ENCODE measurements at places on chromosomes 5 and 9. TPM values are rescaled to one million over a fixed set of nuclear protein-coding genes. Genes with fewer than 3 reads are reported as not detected.
A peak's percentile ranks its signal among the peaks of the same experiment; 100 is the strongest.

- no peak for DNase-seq
Observed at GRCh38 chr5:83871533-83872395, 151.1 kb upstream of the HAPLN1 start.

GRCh38 chr5:135466178-135467050 is 14.3 kb upstream of the TIFAB start:
- peak; percentile 51 for DNase-seq

DNA sequence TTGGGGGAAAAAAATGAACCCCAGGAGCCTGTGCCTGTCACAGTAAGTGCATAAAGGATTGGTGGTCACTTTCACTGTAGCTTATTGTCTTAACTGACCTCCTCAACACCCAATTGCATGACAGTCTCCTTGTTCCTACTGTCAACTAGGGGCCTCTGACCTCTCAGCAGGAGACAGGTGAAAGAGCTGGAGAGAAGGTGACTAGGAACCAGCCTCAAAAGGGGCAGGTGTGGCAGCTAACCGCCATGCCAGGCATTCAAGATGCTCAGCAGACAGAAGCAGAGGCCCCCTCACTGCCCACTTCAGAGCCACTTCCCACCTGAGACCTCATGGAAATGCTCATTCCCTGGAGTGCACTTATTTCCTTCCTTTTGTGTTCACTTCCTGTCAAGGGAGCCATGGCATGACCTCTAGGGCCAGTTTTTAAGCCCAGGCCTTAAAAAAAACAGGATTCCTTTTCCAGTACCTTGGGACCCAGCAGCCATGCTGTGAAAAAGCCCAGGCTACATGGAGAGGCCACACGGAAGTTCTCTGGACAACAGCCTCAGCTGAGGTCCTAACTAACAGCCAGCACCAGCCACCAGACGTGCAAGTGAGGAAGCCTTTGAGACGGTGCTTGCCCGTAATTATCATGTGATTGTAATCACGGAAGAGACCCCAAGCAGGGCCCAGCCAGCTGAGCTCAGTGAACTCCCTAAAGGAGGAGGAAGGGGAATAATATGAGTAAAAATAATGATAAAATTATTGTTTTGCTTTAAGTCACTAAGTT is 74.9 kb downstream of the NSUN2 start:
- DNase-seq, result no peak

DNA sequence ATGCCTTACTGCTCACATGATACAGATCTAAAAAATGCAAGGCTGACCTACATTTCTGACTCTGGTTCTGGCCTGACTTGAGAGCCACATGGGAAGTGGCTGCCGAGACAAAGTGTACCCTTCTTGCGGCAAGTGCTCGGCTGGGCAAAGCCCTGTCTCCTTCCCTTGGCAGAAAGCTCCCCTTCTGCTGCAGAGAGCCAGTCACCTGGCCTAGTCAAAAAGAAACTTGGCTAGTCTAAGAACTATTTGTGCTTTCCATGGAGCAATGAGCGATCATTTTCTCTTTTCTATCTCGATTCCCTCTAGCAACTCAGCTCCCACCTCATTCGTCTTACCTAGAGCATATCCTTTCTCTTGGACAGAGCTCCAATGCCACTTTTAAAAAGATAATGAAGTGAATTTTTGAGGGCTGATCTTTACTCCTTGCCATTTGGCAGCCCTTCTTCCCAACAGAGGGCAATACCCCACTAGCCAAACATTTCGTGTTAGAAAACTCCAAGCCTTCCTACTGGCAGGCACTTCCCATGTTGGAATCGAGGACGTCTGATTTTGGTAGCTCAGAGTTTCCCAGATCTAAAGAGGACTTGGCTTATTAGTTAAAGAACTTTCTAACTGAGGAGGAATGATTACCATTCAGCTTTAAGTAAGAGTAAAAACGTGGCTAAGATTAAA is 108.1 kb upstream of the PRRC1 start:
- DNase-seq, result no peak

Gene VLDLR
- 6.3 TPM for total RNA-seq

GRCh38 chr5:26148569-26149107 is 889.7 kb downstream of the CDH9 start:
- DNase-seq, result no peak

- peak; percentile 42 for DNase-seq
Observed at GRCh38 chr5:35202319-35203111, 27.8 kb downstream of the PRLR start.

Gene SLC6A19
- not detected for total RNA-seq

- no peak for DNase-seq
Observed at GRCh38 chr9:95605101-95605500, 88.3 kb upstream of the PTCH1 start.

Gene RUSC2
- 17.2 TPM for total RNA-seq

DNA sequence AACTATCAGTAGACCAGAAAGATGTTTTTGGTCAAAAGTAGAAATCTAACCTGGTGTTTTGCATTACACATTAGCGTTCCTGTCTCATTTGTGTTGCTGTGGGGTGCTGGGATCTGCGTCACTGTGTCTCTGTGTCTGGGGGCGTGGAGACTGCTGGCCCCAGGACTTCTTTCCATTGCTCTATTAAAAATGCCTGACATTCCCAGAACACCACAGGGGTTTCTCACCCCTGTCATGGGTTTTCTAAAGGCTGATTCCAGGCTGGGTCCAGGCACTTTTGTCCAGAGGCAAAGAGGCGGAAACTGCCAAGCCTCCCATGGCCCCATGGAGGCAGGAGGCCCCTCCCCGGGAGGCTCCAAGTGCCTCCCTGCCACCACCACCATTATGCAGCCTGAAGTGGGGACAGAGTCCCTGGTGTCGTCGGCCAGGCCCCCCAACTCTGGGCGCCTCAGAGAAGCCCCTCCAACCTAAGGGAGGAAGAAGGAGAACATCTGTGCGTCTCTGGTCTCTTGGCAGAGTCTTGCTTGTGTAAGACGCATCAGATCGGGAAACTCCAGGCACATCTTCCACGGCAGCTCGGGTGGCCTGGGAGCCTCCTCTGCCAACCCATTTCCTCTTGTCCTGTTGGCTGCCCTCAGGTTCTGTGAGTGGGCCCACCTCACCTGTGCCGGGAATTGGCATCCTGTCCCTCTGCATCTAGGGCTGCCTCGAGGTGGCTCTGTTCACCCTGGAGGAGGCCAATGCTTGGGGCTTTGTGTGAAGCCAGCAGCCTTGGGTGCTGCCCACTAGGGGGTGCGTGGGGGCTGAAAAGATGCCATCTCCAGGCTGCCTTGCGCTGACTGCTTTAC is 13.8 kb upstream of the PLEKHG4B start:
- peak; percentile 72 for DNase-seq

- DNase-seq, result no peak
Observed at GRCh38 chr5:109921735-109922380, 232.1 kb downstream of the MAN2A1 start.

- DNase-seq, result peak; percentile 65
Observed at GRCh38 chr9:94175669-94176068, 83.4 kb upstream of the ZNF169 start.

Gene PRR16
- 0.77 TPM for total RNA-seq

Gene LECT2
- total RNA-seq, result not detected

DNA sequence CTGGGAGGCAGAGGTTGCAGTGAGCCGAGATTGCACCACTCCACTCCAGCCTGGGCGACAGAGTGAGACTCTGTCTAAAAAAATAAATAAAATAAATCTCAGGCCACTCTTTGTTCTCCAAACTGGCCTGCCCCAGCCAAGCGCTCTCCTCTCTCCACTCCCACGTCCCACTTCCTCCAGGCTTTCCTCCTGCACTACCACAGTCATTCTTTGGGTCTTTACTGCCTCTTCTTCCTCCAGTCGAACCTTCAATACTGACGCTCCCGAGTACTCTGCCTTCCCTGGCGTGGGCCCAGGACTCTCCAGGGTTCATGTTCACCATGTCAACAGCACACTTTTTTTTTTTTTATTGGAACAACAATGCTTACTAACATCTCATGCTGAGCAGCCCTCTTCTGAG is 23.9 kb downstream of the RNF130 start:
- DNase-seq, result no peak

- DNase-seq, result no peak
Observed at GRCh38 chr9:89734600-89735041, 129.8 kb downstream of the GADD45G start.

Gene DNAI1
- total RNA-seq, result not detected

Gene CDK5RAP2
- 65.3 TPM for total RNA-seq

Gene RNF208
- 0.10 TPM for total RNA-seq

DNA sequence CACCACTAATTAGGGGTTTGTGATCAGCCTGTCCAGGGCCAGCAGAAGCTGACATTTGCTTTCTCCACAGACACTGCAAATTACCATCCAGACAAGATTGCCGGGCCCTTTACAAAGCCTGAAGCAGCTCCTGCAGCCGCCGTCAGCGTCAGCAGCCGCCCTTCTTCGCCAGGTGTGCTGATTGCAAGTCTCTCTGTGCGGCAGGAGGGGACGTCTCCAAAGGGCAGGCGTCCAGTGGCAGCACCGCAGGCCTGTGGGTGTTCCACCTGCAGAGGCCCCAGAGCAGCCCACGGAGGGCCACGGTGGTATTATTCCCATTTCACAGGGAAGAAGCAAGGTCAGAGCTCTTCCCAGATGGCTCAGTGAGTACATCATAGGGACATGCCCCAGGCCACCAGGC is 108.0 kb upstream of the PPP1R26 start:
- DNase-seq, result no peak

Gene SLC12A7
- total RNA-seq, result 2.4 TPM

- DNase-seq, result no peak
Observed at GRCh38 chr5:64331597-64332277, 166.1 kb downstream of the RNF180 start.

Gene OR1L4
- not detected for total RNA-seq

Gene CKMT2
- not detected for total RNA-seq

DNA sequence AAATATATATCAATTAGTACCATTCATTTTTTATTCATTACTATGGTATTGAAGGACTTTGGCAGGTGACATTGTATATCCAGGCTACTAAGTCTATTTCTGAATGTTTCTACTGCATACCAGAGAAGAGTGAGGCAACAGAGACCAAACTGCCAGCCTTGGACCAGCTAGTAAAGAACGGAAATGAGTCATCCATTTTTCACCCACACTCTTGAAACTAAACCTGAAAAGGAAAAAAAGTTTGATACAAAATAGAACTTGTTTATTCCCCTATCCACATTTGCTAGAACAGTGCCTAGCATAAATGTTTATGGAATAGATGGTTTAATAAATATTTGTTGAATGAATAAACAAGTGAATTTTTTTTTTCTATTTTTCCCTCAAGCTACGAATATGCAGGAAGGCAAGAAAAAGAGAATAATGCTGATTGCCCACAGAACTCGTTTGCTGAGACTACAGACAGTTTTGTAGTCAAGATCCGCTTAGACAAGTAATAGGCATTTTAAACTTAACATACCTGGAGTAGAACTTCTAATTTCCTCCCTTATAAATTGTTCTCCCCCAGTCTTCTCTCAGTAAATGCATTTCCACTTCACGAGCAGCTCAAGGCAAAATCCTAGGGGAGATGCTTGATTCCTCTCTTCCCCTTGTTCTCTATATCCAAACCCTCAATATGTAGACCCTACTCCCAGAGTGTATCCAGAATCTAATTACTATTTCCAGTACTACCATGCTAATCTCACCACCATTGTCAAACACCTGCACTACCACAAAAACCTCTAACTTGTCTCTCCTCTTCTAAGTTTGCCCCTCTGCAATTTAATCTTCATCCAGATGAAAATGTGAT is 146.2 kb upstream of the RASA1 start:
- peak; percentile 95 for DNase-seq

GRCh38 chr9:101601904-101602765 is 7.4 kb upstream of the PPP3R2 start:
- DNase-seq, result peak; percentile 49

DNA sequence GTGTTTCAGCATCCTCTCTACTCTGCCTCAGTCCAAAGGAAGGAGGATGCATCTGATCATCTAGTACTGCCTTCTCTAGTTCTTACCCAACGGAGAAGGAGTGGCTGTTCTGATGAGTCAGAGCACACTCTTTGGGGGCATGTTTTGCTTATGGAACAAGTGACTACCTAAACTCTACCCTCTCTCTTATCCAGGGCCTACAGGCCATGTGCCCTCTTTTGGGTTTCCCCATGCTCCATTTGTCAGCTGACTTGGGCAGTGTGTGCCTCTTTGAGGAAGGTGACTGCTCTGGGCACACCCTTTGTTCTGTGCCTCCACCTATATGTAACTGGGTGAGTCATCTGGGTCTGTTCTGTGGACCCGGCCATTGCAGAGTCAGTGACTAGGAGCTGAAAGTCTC is 89.6 kb upstream of the BNC2 start:
- peak; percentile 58 for DNase-seq

Gene CD274
- 14.3 TPM for total RNA-seq

Gene ENTPD2
- not detected for total RNA-seq

- peak; percentile 91 for DNase-seq
Observed at GRCh38 chr9:69131682-69132081, 42.4 kb upstream of the TJP2 start.

GRCh38 chr5:1484730-1485578 is 38.8 kb downstream of the LPCAT1 start:
- DNase-seq, result no peak

GRCh38 chr5:94244921-94245320 is 373.5 kb downstream of the KIAA0825 start:
- no peak for DNase-seq

Gene PPIP5K2
- total RNA-seq, result 40.7 TPM

Gene PRRX2
- not detected for total RNA-seq

DNA sequence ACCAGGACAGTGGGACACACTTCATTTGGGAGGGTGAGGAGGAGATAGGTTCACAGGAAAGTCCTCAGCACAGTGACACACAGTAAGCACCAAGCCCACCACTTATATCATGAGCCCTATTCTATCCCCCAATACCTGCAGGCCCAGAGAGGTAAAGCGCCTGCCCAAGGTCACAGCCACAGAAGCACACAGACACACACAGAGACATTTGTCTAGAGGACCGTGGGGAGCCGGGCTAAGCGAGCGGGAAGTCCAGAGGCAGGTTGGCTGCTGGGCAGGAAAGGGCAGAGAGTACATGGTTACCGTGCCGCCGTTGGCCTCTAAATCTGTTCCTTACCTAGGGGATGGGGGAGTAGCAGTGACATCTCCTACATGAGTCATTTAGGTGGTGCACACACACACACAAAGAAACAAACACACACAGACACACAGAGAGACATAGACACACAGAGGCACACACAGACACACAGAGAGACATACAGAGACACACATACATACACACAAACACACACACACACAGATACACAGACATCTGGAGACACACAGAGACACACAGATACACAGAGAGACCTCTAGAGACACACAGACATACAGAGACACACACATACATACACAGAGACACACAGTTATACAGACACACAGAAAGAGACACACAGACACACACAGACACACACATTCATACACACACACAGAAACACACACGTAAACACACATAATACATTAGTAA is 15.9 kb upstream of the DUSP1 start:
- no peak for DNase-seq

Data from HT1080 (cell line).